ENCODE measurements at places on chromosomes 1 and 21. TPM values are rescaled to one million over a fixed set of nuclear protein-coding genes. Genes with fewer than 3 reads are reported as not detected.

Gene CATSPERE
- total RNA-seq = not detected

- no peak for DNase-seq
Measured at GRCh38 chr1:210087058-210087457, 145.5 kb upstream of the SERTAD4 start.

GRCh38 chr1:107843989-107844388 is 121.0 kb downstream of the VAV3 start:
- no peak for DNase-seq

GRCh38 chr1:248837781-248838356 is at the start of gene ZNF672:
ZNF672 (plus strand) TSS chr1:248838224; CDS start chr1:248847275, 9,051 bp downstream.
- peak; percentile 99 for DNase-seq

Data from Caki2 (cell line).